ENCODE measurements at places on chromosomes 12 and 14.

- no peak for DNase-seq
Observed at GRCh38 chr12:119699199-119699760, 31.3 kb downstream of the PRKAB1 start.

GRCh38 chr14:39107591-39107996 lies 4.6 kb upstream of the SEC23A start:
- DNase-seq: peak; percentile 68

DNA sequence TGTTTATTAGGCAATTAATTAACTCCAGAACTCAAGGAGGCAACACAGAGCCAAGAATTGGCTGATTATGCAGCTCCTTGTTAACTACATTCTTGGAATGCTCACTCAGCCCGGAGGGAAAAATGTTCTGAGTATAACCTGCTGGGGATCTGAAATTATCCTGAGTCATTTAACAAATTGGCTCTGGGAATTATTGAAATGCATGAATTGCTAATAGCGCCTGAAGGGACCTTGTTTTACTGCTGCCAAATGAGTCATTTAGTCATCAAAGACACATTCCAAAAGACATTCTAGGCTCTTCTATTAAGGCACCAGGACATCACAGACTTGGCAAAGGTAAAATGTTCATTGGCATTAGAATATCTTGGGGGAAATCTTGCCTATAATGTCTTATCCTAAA lies 13.0 kb downstream of the TMEM52B start:
- DNase-seq: no peak

DNA sequence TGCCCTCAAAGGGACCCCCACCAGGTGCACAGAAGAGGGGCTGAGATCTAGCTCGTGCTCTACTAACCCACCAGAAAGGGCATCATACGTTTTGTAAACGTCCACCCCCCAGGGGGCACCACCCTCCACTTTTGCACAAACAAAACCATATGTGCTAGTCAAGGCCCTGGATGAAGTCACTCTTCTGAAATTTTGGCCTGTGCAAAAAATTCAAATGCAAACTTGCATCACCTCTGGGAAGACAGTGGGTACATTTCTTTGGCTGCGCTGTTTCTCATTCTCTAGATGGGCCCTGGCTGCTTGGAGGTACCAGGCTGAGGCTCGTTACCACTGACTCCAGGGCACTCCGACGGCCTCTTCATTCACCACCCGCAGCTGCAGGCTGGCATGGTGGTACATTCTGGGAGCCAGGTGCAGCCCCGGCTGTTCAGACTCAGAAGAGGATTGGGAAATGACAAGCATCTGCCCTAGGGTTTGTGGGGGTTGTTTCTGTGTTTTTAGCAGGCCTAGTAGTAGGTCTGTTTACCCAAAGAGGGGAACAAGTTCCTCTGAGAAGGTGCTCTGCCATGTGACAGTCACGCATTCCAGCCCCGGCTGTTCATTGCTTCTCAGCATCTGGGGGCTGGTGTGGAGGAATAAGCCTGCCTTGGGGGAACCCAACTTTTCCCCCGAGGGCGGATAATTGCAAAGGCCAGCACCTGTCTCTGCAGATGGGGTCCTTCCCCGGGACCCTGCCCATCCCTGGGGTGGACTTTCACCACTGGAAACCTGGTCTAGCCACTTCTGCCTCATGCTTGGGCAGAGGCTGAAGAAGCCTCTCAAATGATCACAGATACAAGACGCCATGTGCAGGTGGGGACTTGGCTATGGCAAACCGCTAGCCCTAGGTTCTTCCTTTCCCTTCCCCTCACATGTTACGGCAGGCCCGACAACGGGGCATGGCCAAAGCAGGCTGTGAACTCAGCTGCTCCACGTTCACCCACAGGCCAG lies 147.6 kb downstream of the DPF3 start:
- peak; percentile 10 for DNase-seq

DNA sequence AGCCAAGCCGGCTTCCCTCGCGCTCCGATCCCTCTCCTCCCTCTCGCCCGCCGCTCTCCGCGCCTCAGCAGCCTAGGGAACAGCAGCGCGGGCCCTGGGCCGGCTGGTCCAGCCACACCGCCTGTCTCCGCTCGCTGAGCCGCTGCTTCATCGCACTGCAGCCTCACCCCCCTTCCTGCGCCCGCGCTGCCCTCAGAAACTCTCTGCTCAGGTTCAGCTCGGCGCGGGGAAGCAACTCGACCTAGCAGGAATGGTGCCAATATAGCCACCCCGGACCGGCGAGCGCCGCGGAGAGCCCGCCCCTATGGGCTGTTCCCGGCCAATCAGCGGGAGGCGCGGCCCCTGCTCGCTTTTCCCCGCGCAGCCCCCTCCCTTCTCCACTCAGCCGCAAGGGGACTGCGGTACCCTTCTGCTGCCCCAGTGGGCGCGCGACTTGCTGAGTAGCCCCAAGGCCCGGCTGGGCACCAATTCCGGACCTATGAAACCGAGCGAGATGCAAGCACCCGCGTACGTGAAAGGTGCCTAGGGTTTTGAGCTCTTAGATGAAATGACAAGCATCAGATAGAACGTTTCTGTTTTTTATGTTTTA lies at the start of gene ADAMTS20:
ADAMTS20 (minus strand) TSS at position 233 of the 589 bp plus-strand sequence. CDS start 282 bp downstream, outside the sequence.
- DNase-seq: no peak

DNA sequence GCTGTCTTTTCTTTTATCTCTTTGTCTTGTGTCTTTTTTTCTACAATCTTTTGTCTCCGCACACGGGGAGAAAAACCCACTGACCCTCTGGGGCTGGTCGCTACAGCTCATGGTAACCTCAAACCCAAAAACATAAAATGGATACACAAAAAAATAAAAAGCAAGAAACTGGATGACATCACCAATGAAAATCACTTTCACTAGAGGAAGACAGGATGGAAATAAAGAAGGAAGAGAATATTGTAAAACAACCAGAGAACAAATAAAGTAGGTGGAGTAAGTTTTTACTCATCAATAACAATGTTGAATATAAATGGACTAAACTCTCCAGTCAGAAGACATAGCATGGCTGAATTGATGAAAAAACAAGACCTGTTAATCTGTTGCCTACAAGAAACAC lies 17.6 kb downstream of the MIPOL1 start:
- no peak for DNase-seq

DNA sequence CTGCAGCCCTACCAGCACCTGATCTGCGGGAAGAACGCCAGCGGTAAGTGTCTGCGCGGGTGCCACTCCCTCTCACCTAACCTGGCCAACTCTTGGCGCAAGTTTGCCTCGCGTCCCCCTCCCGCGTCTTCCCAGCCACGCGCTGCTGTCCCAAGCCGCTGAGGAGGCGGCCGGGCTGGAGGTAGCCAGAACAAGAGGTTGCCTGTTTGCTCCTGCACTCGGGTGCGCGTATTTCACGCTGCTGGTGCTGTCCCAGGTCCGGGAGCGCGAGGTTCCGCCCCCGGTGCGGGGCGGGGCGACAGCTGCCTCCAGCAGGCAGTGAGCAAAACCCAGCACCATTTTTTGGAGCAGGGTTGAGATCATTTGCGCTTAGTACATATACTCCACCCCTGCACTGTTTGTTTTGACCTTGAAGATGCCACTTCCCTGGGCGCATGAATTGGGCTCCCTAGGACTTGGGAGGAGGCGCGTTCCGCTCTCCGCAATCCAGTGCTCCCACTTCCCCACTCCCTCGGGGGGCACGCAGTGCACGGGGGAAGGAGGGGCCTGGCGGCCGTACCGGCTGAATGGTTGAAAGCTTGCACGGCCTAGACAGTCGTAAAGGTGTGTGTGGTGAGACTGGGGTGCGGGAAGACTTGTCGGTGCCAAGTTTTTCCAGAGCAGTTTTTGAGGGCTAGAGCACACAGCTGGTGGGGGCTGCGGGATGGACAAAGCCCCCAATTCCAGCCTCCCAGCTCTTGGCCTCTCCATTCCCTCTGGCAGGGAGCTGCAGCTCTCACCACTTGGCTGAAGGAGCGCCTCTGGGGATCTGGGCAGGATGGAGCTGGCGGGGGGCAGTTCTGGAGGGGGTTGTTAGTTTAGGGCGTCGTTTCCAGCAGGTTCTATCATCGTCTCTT lies 226.9 kb upstream of the CRY1 start:
- no peak for DNase-seq

- no peak for DNase-seq
Observed at GRCh38 chr12:15800278-15800677, 11.1 kb upstream of the EPS8 start.

GRCh38 chr12:122348505-122348904 lies 74.0 kb downstream of the CLIP1 start:
- DNase-seq: no peak

DNA sequence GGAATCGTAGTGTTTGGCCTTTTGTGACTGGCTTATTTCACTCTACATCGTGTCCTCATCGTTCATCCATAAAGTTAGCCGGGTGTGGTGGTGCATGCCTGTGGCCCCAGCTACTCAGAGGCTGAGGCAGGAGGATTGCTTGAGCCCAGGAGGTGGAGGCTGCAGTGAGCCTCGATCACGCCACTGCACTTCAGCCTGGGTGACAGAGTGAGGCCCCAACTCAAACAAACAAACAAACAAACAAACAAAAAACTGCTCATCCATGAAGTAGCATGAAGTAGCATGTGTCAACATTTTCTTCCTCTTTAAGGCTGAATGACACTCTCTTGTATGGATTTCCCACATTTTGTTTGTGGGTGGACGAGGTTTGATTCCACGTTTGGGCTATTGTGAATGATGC lies 44.0 kb upstream of the MEG3 start:
- DNase-seq: no peak

- DNase-seq: no peak
Observed at GRCh38 chr12:129753586-129753985, 150.2 kb downstream of the TMEM132D start.

DNA sequence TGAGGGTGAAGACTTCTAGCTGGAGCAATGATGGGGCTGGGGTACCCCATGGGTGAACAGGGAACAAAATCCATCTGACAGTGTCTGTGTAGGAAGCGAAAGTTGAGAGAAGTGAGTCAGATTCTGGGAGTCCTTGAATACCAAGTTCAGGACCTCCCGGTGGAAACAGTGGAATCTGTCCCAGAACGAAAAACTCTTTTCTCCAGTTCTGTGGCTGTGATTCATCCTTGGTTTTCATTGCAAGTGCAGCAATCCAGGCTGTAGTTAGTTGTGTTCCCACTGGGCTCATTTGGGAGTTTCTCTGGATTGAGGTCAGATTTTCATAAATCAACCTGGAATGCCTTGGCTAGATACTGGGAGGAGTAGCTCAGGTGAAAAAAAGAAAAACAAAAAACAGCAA lies 120.7 kb downstream of the C12orf75 start:
- no peak for DNase-seq

- DNase-seq: peak; percentile 80
Observed at GRCh38 chr14:77027538-77028383, 747 bp downstream of the IRF2BPL start.

- no peak for DNase-seq
Observed at GRCh38 chr12:67598598-67598997, 49.9 kb upstream of the DYRK2 start.

DNA sequence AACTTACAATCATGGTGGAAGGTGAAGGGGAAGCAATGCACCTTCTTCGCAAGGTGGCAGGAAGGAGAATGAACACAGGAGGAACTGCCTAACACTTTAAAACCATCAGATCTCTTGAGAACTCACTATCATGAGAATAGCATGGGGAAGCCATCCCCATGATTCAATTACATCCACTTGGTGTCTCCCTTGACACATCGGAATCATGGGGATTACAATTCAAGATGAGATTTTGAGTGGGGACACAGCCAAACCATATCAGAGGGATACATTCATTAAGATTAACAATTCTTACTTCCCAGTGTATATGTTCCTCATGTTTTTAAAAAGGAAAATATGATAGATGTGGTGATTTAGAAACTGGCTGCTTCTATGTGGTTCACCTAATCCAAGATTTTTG lies 117.9 kb downstream of the PDE3A start:
- DNase-seq: no peak

DNA sequence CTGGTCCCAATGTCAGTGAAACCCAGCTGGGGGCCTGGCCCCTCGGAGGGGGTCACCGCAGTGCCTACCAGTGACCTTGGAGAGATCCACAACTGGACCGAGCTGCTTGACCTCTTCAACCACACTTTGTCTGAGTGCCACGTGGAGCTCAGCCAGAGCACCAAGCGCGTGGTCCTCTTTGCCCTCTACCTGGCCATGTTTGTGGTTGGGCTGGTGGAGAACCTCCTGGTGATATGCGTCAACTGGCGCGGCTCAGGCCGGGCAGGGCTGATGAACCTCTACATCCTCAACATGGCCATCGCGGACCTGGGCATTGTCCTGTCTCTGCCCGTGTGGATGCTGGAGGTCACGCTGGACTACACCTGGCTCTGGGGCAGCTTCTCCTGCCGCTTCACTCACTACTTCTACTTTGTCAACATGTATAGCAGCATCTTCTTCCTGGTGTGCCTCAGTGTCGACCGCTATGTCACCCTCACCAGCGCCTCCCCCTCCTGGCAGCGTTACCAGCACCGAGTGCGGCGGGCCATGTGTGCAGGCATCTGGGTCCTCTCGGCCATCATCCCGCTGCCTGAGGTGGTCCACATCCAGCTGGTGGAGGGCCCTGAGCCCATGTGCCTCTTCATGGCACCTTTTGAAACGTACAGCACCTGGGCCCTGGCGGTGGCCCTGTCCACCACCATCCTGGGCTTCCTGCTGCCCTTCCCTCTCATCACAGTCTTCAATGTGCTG lies 11.0 kb downstream of the ZBTB39 start:
- no peak for DNase-seq

- DNase-seq: no peak
Observed at GRCh38 chr12:28034271-28034670, 61.7 kb upstream of the PTHLH start.

GRCh38 chr14:91322623-91323022 lies 78.1 kb upstream of the GPR68 start:
- DNase-seq: no peak

GRCh38 chr14:97960436-97960835 lies 1163.3 kb downstream of the VRK1 start:
- DNase-seq: no peak

DNA sequence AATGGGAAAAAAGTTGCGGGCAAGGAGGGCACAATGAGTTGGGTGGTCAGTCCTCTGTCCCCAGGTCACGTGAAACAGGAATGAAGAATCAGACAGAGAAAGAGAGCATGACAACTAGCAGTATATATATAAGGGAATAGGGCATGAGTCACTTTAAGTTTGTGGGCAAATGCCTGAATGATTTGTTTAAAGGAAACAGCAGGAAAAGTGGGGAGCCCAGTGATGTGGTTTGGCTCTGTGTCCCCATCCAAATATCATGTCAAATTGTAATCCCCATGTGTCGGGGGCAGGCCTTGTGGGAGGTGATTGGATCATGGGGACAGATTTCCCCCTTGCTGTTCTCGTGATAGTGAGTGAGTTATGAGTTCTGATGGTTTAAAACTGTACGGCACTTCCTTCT lies 195.3 kb upstream of the IGF1 start:
- DNase-seq: no peak

DNA sequence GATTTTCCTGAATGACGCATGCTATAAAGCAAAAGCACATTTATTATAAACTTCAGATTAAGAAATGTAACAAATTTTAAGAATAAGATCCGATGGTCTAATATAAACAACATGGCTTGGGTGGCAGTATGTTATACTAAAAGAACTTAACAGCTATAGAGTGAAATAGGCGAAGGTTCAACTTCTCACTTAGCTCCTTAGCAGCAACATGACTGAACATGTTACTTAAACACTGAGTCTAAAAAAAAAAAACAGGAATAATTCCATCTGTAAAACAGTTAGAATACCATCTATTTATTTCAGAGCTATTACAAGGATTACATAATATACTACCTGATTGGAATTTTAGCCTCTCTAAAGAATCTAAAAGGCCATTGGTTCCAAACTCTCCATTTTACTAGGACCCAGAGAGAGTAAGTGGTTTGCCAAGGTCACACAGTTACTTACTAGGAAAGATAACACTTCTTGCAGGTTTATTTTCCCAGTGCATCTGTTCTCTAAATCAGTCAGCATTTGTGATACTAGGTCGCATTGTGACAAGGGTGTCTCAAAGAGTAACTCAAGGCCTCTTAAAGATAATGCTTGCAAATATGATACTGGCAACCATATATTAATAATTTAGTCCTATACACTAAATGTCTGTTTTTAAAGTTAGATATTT lies 14.8 kb downstream of the OSBPL8 start:
- DNase-seq: no peak

Measured in GM12865 (cell line).